ENCODE measurements at places on chromosomes 16 and 17.

- DNase-seq, result no peak
Measured at GRCh38 chr16:50567651-50568050, 19.5 kb downstream of the NKD1 start.

GRCh38 chr17:32446949-32447348, 2.6 kb downstream of the PSMD11 start:
- no peak for DNase-seq

GRCh38 chr17:61784510-61784909, 78.8 kb downstream of the BRIP1 start:
- DNase-seq, result no peak

GRCh38 chr17:4180791-4181190, 37.8 kb downstream of the CYB5D2 start:
- no peak for DNase-seq

- DNase-seq, result no peak
Measured at GRCh38 chr17:14688134-14688533, 387.3 kb downstream of the HS3ST3B1 start.

- DNase-seq, result no peak
Measured at GRCh38 chr17:31408586-31408985, 17.1 kb downstream of the RAB11FIP4 start.
